ENCODE measurements at places on chromosomes 12 and 14.

GRCh38 chr12:85633491-85633890, 202.7 kb downstream of the RASSF9 start:
- DNase-seq = no peak

GRCh38 chr12:12224240-12224940, 42.5 kb downstream of the LRP6 start:
- DNase-seq = no peak

DNA sequence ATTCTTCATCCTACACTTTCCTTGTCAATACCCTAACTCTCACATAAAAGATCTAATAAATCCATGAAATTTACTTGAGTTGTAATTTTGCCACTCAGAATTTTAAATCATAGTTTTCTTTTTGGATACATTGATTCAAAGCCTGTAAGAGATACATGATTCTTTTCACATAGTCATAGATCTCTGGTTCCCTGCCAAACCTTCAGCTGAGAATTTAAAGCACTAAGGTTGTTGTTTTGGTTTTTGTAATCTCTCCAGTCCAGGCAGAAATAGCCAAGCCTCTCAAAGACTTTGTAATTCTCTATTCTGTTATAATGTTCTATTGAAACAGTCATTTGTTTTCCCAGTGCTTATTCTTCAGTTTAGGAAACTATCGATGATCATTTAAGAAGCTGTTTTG, 273.9 kb downstream of the TRHDE start:
- no peak for DNase-seq

- DNase-seq = no peak
Observed at GRCh38 chr12:17134315-17134714, 528.4 kb upstream of the LMO3 start.

DNA sequence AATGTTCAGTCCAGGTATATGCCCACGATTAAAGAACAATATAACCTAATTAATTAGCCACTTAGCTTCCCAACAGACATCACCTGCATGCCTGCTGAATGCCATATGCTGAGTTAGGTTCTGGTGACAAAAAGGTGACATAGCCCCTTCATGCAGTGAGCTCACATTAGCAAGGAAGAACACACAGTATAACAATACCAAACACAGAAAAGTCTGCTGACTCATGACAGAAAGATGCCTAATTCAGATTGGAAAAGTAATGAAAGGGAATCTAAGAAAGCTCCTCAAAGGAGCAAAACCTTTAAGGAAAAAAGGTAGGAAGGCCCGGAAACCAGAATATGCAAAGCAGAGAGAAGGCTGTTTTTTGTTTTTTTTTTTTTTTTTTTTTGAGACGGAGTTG, 59.0 kb downstream of the FERMT2 start:
- DNase-seq = no peak

DNA sequence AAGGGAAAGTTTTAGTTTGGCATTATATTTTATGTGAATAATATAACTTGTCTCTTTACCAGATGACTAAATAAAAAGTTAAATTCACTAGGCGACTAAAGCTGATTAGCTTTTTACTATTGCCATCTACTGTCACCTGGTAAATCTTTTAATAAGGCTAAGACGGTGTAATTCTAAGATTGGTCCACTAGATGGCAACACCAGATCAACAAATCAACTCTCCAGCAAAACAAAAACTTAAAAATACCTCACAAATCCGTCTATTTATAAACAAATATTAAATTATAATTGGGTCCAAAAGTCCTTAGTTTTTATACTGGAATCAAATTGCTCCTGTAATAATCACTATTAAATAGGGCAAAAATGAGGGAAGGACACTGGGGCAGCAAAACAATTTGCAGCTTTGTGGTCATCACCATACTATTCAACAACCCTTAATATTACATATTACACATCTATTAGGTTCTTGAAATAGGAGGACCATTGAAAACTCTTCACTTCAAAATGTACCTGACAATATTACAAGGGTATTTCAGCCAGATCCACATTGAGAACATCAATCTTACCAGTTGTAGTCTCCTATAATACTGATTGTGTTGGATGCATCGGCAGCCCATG, 47.9 kb downstream of the GALC start:
- DNase-seq = no peak

DNA sequence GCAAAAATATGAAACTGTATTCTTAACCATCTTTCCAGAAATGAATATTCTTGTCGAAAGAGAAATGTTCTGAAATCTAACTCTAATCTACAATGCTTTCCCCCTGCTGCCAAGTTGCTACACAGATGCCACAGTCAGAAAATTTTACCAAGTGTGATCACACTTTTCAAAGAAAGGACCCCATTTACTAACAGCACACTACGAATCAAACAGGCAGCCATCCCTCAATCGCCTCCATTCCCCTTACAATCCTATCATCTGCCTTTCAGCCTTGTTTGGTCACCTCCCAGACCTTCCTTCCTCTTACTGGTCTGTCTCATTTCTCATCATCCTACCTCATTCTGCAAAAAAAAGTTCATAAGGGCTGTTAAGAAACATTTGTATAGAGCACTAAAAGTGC, 190.1 kb downstream of the MED13L start:
- DNase-seq = no peak

GRCh38 chr14:85546390-85546789, 16.4 kb downstream of the FLRT2 start:
- DNase-seq = no peak

DNA sequence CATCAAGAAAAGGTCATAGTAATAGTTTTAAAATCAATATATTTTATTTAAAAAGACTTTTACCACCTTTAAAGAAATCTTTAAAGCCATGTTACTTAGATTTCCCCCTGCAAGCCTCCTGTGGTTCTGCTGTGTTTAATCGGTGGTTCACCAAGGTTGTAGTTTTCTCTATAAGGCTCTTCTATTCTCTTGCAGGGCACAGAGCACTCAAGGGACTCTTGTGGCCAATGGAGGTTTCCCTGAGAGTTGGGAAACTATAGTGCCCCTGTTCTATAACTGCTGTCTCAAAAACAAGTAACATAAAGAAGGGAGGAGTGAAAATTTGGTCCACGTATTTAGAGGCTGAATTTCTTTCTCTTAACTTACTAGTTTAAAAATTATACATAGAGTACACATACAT, 25.0 kb downstream of the DACT1 start:
- DNase-seq = no peak

DNA sequence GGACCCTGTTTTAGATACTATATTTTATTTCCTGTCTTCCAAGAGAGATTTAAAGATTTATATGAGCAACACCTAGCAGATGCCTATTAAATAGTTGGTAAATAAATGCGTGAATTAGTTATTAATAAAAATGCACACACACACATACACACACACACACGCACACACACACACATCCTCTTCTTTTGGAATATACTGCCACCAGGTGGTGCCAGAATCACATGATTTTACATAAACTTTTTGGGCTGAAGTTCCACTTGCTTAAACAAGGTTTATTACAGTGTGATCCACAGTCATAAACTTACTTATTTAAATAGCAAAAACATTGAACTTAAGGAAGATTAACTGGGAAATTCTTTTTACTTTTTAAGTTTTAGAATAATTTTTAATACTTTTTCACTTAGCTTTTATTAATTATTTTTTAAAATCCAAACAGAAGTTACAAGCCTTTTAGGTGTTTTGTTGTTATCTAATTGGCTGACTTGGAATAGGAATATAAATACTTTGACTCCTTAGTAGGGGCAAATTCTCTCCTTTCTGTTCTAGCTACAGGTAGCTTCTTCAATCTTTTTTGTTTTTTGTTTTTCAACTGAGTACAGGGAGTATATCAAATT, 17.5 kb downstream of the RAD51B start:
- DNase-seq = peak; percentile 62

DNA sequence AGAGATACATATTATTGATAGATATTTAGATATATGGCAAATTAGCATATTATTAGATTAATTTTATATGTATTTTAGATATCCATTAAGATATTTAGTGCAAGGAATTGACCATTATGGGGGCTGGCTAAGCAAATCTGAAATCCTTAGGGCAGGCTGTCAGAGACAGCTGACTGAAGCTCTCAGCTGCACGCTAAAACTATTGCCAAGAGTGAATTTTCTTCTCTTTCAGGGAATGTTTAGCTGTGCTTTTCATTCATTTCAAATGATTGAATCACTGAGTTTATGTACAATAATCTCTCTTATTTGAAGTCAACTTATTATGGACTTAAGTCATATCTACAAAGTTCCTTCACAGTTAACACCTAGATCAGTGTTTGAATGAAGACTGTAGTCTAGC, 566.5 kb downstream of the LRFN5 start:
- no peak for DNase-seq

GRCh38 chr14:72736308-72736707, 157.6 kb downstream of the DPF3 start:
- no peak for DNase-seq

GRCh38 chr14:98510392-98510791, 761.6 kb downstream of the BCL11B start:
- no peak for DNase-seq

All from activated naive CD4-positive, alpha-beta T cell treated with anti-CD3 and anti-CD28 coated beads, Interleukin-2, amount 10 ng/mL, durations not matched to agents 7 days and 5 days (primary cell).